Stimulated activated CD4-positive, alpha-beta T cell treated with anti-CD3 and anti-CD28 coated beads, Interleukin-4, amount 100 ng/mL, for 24 hours (primary cell): ENCODE measurements at places on chromosomes 3 and 15.

DNA sequence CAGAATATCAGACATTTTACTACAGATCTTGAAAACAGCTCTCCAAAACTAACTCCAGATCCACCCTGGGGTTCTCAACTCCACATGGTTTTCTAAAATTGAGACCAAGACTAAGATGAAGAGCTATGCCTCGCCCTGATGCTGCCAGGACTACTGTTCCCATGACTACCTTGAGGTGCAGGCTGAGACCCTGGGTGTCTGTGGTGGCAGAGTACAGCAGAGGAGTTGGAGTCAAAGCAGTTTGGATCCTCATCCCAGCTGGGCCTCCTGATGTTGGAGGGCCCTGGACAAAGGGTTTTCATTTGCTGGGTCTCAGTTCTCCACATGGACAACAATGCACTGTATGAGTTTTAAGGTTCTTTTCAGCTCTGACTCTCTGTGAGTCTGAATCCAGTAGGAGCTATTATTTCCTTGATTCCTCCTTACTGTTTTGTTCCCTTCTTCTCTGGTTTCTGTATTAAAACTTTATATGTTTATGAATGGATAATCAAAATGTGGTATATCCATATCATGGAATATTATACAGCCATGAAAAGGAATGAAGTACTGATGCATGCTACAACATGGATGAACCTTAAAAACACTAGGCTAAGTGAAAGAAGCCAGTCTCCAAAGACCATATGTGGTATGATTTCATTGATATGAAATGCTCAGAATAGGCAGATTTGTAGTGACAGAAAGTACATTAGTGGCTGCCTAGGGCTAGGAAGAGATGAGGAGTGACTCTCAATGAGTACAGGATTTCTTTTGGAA, 93.0 kb downstream of the CPN2 start:
- no peak for DNase-seq

GRCh38 chr15:92043283-92043682, 189.8 kb downstream of the SLCO3A1 start:
- no peak for DNase-seq

DNA sequence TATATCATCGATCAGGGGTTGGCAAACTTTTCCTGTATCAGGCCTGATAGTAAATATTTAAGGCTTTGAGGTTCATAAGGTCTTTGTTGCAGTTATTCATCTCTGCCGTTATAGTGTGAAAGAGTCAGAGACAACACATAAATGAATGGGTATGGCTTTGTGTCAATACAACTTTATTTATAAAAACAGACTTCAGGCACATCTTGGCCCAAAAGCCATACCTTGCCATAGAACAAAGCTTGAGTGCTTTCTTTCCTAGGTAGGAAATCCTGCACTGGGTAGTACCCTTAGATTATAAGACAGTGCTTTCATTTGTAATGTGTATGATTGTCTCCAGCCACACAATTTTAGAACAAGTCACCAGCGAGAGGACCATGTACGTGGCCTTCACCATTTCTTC, 58.9 kb upstream of the MAGI1 start:
- no peak for DNase-seq

GRCh38 chr15:62068071-62068809, 1.5 kb downstream of the C2CD4A start:
- peak; percentile 12 for DNase-seq

DNA sequence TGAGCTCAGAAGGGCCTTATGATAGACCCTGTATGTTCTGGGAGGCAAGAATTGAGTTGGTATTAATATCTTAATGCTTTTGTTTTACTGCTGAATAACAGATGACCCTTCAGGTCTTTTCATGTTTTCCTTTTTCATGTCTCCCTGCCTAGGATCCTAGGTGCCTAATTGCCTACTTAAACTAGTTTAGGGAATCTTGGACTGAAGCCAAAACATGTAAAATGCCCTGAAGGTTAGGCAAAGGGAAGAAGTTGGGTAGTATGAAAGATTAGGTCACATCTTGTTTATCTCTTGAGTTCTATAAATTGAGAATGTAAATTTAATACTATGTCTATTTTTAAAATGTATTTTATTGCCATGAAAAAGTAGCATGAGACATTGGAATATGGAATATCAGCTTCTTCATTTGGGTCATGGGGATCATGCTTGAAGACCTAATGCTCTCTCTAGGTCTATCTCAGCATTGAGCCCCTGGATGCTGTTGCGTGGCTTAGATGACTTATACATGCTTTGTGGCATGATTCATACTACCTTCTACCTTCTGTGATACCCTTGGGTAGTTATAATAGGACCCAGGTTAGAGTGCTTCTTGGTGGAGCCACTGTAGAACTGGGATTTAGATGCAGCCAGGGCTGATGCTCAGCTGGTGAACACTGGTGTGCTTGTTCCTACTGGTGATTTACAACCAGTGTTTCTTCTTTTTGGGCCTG, 26.4 kb downstream of the RBM6 start:
- DNase-seq, result no peak

DNA sequence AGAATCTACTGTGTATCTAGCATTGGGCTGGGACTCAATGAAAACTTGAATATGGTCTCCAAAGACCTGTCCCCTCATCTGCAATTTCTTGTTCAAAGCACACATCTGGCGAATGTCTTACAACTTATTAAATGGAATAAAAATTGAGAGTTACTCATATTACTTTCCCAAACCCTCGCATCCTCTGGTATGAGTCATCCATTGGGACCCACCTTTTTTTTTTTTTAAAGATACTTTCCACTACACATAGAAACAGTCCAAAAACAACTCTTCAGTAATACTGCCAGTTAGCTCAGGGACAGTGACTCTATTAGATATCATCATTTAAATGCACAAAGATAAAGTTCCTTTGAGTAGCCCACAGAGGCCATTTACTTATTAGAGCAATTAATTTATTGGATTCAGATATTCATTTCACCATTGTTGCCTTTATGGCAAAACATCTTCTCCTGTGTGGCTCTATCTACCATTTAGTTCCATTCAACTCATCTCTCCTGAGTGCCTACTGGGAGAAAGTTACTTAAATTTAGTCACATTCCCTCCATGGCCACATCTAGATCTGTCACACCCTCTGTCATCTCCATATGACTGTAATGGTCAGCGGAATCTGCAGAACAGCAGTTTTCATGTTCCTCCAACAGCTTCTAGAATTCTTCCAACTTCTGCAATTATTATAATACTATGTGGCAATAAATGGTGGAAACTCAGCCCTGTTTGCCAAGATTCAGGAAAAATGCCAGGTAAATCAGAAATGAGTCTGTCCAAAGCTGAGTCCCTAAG, 77.9 kb upstream of the ARHGEF3 start:
- no peak for DNase-seq

DNA sequence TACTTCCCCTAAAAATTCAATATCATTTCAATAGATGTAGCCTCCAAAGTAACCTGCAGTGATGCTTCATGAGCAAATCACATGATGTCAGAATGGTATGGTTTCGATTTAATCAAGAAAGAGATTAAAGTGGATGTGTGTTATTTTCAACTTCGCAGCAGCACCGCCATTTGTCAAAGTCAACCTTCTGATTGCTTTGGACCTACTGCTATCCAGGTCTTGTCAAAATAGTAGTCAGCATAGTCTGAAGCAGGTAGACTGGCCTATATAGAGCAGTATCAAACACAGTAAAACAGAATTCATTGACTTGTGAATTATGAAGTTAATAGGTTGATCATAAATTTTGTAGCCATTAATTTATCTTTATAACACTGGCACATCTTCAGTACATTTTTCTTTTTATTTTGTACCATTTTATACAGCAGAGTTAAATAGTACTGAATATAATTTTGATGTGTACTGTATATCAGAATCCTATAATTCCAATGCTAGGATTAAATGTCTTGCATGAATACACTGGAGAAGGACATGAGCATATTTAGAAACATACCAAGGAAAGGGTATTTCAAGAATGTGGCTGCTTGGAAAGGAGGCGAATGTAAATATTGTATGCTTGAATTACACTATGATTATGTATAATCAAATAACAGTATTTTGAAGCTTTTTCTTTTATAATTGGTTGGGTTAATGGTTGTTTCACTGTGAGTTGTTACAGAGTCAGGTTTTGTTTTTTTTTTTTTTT, 79.6 kb downstream of the CDIN1 start:
- no peak for DNase-seq

GRCh38 chr15:66481107-66481856, 16.3 kb downstream of the SNAPC5 start:
- DNase-seq, result no peak

GRCh38 chr3:71392251-71392650, 191.3 kb downstream of the FOXP1 start:
- no peak for DNase-seq

DNA sequence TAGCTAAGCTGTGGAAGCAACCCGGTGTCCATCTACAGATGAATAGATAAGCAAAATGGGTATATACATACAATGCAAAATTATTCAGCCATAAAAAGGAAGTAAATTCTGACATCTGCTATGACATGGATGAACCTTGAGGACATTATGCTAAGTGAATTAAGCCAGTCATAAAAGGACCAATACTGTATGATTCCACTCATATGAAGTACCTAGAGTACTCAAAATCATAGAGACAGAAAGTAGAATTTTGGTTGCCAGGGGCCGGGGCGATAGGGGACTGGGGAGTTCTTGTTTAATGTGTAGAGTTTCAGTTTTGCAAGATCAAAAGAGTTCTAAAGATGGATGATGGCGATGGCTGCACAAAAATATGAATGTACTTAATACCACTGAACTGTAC, 10.3 kb downstream of the EID1 start:
- DNase-seq, result no peak

DNA sequence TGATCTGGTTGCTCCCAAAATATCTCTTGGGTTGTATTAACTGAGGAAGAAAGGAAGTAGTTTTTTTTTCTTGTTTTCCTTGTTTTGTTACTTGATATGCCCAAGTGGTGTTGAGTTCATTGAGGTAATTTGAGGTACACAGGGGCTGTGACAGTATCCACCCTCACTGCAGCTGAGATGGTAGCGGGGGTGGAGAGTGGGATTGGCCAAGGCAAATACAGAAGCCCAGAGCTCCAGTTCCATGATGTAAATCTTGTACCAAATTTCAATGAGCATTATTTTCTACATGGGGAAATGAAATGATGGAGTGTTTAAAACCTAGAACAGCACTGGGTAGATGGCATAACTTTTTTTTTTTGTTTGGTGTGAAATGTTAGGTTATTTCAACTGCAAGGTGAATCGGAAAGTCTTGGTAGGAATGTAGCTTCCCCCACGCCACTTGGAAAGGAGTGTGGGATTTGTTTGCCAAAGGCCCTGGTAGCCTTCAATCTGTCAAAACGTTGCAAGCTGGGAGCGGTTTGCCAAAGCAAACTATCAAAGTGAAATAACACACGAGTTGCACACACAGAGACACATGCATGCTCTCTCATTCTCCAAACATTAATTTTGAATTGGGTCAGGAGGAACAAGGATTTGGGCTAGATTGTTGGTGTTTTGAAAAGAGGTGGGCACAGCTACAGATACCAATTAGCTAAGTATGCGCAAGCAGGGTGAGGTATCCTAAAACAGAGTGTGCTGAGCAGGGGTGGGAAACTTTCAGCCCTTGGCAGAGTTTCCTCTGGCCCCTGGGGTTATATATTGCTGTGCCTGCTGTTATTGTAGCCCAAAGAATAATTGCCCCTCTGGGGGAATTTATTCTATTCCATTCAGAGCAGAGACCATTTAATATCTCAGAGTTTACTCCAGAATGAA, 34.6 kb downstream of the THSD4 start:
- no peak for DNase-seq

GRCh38 chr15:57201578-57201977, 174.7 kb upstream of the CGNL1 start:
- no peak for DNase-seq

DNA sequence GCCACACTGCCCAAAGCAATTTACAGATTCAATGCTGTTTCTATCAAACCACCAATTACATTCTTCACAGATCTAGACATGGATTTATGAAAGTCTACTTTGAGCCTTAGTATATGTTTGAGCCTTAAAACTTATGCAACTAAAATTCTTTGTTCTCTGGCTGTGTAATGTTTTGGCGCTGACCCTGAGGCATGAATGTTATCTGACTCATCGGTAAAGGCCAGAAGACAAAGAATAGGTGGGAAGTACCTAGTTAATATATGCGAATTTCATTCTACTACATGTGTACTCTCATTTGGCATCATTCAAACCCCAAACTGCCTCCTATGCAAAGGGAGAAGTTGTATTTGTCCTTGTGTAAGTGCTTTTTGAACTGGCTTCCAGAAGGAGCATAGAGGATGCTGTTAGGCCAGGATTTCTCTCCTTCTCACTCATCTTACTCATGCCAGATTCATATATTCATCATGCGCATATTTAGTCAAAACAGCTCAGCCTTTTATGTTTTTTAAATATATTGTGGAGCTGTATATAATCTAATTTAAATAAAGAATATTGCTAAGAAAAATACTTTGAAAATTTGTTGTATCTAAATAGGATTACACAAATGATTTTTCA, 204.2 kb downstream of the NFKBIZ start:
- DNase-seq, result no peak

DNA sequence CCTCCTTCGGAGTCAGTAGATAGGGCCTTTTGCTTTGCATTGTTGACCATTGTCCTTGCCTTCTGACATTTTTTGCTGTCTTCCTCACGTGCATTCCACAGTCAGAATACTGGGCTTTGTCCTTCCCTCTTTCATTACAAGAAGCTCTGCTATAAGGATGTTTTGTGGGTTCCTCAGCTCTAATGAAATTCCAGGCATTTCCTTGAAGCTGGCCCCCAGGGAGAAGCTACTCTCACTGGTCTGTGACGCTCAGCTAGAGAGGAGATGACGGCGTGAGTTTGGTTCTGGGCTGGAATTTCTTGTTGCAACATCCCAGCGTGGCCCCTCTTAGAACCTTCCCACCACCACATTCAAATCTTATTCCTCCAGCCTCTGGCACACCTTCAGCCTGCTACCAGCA, 210.2 kb downstream of the TJP1 start:
- DNase-seq, result no peak

DNA sequence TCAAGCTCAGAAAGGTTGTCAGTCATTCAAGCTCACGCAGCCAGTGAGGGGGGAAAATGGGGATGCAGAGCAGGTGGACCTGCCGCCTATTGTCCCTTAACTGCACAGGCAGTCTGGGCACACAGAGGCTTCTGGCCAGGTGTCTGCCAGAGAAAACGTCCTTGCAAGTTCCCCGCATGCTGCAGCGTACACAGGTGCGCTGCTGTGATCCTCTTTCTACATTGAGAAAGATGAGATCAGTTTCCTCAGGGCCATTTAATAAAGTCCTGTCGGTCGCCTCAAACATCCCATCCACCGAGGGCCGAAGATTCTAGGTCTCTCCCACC, 445 bp upstream of the TSEN2 start:
- no peak for DNase-seq

DNA sequence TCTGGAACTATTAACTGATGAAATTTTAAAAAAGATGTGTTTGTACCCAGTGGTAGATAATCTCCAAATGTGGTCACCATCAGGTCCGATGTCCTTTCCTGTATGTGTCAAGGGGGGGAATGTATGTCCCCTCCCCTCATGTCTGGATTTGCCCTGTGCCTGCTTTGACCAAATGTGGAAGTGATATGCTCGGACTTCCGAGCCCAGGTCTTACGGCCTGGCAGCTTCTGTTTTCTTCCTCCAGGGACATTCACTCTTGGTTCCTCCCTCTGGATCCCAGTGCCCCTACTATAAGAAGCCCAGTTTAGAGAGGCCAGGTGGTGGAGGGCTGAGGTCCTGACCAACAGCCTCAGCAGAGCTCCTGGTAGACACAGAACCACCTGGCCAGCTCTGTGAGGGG, 75.5 kb downstream of the CCR1 start:
- no peak for DNase-seq

GRCh38 chr15:65641768-65642475, 20.2 kb downstream of the SLC24A1 start:
- DNase-seq, result no peak

- DNase-seq, result no peak
Observed at GRCh38 chr3:106032479-106032878, 163.7 kb upstream of the CBLB start.

- DNase-seq, result no peak
Observed at GRCh38 chr3:175015056-175015635, 156.0 kb downstream of the NAALADL2 start.
